Tibial artery (tissue), 4 donors: ENCODE measurements at places on chromosomes 4 and X.

GRCh38 chr4:121096629-121097028 lies 24.3 kb upstream of the NDNF start:
- DNase-seq = no peak

GRCh38 chr4:3145234-3145924 lies 70.9 kb downstream of the HTT start:
- no peak for DNase-seq

DNA sequence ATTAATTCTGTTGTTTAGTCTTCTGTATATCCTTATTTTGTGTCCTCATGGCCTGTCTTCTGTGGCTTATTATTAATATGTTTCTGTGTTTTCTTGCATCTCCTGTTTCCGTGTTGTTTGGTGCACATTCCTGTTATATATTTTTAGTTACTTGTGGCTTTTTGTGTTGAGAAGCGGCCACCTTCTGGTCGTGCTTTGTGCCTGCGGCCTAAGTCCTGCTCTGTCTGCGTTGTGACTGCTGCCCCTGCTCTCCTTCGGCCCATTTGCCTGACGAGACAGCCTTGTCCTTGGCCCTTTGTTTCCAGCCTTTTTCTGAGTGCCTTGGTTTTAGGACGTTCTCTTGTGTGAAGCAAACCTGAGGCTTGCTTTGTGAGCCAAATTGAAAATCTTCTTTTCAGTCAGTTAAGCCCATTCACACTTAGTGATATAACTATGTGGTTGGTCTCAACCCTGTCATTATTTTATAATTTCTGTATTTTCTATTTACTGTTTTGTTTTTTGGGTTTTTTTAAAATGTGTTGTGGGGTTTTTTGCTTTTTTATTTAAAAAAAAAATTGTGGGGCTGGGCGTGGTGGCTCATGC lies 43.8 kb downstream of the TNIP2 start:
- DNase-seq = peak; percentile 19

GRCh38 chr4:152277333-152277732 lies 258.6 kb downstream of the FBXW7 start:
- no peak for DNase-seq

DNA sequence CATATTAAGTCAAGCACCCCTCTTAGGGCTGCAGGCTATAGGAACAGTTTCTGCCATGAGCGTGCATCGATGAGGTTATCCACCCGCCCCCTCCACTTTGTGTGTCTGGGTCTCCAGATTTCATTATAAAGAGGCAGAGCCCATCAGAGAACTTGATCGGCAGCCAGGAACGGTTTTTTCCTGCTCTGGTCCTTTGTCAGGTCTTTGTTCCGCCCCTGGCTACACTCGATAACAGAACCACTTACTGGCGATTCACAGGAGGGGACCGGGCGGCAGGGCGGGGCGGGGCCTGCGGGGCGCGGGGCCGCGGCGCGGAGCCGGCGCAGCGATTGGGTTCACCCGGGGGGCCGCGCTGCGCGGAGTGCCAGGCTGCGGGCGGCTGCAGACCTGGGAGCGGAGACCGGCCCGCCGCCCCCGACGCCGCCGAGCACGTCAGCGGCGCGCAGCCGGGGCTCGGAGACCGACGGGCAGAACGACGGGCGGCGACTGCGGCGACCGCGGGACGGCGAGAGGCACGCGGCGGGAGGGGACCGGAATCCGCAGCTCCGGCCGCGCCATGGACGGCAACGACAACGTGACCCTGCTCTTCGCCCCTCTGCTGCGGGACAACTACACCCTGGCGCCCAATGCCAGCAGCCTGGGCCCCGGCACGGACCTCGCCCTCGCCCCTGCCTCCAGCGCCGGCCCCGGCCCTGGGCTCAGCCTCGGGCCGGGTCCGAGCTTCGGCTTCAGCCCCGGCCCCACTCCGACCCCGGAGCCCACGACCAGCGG lies at the start of gene SLC10A4:
Gene SLC10A4, plus strand, starts transcription at position 338 of the 771 bp plus-strand sequence. Its CDS starts 219 bp downstream, at position 557.
- DNase-seq = no peak

DNA sequence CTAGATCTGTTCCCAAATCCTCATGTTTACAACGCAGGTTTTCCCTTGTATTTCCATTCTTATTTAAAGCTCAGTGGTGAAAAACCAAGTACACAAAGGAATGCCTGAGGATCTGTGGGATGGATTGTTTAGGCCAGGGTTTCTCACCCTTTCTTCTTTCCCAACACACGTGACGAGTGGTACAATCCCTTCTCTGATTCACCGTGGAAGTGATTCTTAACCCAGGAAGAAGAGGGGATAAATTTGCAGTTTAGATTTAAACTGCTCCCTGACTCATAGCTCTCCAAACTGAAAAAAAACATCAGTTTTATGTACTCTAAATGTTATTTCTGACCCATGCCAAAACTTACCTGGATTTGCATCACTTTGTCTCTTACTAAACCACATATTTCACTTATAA lies 17.0 kb downstream of the PAQR3 start:
- DNase-seq = no peak

DNA sequence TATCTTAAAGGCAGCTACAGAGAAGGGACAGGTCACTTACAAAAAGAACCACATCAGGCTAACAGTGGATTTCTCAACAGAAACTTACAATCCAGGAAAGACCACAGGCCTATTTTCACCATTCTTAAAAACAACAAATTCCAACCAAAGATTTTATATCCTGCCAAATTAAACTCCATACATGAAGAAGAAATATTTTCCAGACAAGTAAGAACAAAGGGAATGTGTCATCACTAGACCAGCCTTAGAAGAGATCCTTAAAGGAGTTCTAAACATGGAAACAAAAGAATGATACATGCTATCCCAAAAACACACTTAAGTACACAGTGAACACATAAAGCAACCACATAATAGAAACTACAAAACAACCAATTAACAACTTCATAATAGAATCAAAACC lies 105.6 kb downstream of the ANXA10 start:
- DNase-seq = no peak

DNA sequence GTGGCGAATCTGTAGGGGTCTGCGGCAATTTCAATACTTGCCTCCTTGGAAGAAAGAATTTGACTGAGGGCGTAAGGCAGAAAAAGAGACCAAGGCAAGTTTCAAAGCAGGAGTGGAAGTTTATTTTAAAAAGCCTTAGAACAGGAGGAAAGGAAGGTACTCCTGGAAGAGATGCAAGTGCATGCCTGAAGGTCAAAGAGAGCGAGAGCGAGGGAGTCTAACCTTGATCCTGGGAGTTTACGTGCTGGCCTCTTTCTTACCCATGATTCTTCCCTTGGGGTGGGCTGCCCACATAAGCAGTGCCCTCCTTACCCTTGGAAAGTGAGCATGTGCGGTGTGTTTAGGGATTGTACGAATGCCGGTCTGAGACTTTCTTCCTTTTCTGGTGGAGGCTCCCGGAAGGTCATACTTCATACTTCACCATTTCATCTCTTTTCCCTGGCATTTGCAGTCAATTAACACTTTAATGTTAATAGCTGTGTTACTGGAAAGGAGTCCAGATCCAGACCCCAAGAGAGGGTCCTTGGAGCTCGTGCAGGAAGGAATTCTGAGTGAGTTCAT lies 40.0 kb downstream of the ARSD start:
- no peak for DNase-seq

- no peak for DNase-seq
These were observed 133.4 kb downstream of the AREG start for GRCh38 chr4:74578329-74578728.

DNA sequence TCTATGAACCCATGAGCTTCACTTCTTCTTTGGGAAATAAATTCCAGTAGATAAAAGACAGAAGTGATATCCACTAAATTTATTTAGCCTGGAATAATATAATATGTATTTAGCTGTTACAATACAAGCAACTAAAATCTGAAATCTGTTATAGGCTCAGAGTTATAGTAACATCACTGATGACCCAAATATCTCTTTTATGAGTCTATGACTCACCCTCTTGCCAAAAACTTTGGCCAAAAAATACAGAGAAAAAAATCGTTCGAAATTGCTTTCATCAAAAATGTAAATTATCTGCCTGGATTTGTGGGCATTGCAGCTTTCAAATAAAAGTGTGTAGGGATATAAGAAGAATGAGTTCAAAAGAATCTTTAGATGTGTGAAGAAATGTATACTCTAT lies 89.4 kb upstream of the DKK2 start:
- DNase-seq = no peak

DNA sequence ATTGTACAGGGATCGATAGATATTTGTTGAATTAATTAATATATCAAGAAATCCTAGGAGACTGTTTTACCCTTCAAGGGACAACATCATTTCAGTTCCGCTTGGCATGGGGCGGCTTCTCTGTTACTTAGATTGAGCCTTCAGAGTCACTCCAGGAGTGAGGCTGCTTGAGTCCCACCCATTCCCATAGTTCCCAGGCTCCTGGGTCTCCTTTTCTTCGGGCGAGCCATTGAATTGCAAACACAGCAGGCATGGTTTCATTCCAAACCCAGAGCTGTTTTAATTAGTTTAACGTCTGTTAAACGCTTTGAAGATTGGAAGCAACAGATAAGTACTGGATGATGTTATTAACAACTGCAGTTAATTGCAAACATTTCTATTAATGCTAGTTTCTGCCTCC lies 571 bp upstream of the EDA start:
- DNase-seq = no peak

DNA sequence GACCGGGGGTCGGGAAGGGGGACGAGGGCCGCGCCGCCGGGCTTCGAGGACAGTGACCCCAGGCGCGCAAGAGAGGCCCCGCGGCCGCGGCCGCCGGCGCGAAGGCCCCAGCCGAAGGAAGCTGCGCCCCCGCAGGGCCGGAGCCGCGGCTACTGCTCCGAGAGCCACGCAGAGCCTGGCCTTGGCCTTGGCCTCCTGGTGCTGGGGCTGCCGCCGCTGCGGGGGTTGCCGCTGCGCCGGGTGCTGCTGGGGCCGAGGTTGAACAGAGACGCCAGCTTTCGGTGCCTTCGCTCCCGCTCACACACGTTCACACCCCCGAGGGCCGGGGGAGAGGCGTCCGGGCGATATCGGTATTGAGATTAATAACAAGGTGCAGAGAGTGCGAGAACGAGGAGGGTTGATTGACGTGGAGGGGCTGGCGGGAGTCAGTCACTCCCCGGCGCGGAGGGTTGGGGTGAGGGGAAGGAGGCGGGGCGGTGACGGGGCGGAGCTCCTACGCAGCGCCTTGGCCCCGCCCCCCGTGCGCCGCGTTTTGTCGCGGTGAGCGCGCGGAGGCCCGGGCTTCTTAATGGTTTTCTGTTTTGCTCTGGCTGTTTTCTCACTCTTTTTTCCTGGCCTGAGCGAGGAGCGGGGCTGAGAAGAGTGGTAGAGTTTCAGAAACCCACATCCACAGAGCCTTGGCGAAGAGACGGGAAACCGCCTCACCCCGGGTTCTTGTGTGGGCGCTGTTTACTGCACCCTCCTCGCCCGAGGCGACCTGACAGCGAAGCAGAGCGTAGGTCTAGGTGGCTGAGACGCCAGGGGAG lies 878 bp upstream of the CNOT6L start:
- DNase-seq = peak; percentile 89
